ENCODE measurements at places on chromosomes 16 and 17.

- DNase-seq: peak; percentile 51
Measured at GRCh38 chr17:75518201-75518600, 1.9 kb downstream of the TSEN54 start.

DNA sequence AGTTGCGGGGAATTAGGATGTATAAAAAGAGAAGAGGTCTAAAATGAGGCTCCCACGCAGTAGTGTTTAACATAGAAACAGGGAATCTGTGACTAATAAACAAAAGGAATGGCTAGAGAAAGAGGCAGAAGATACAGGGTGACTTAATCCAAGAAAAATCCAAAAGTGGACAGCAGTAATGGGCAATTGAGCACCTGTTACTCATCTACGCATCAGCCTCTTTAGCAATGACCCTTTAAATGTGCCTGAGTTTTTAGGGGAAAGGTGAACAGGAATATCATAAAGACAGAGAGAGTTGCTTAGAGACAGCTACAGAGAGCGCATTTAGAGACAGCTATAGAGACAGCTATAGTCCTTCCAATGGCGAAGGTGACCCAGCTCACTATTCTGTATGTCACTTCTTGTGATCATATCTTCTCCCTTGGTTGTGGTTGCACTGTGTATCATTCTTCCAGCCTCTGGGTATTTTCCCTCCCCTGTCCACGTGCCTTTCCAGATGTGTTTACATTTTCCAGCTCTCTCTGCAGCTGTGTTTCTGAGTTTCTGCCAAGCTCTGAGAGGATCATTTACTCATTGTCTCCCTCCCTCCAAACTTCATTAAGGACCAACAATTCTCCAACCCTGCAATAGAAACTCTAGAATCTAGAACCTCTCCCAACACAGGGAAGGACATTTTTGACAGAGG, 61.5 kb downstream of the MYOCD start:
- DNase-seq: no peak

GRCh38 chr17:38554430-38555350, 51.1 kb downstream of the SRCIN1 start:
- DNase-seq: no peak

GRCh38 chr17:37713624-37714023, 31.2 kb downstream of the HNF1B start:
- no peak for DNase-seq

- no peak for DNase-seq
Measured at GRCh38 chr16:4160658-4161430, 44.6 kb upstream of the ADCY9 start.

DNA sequence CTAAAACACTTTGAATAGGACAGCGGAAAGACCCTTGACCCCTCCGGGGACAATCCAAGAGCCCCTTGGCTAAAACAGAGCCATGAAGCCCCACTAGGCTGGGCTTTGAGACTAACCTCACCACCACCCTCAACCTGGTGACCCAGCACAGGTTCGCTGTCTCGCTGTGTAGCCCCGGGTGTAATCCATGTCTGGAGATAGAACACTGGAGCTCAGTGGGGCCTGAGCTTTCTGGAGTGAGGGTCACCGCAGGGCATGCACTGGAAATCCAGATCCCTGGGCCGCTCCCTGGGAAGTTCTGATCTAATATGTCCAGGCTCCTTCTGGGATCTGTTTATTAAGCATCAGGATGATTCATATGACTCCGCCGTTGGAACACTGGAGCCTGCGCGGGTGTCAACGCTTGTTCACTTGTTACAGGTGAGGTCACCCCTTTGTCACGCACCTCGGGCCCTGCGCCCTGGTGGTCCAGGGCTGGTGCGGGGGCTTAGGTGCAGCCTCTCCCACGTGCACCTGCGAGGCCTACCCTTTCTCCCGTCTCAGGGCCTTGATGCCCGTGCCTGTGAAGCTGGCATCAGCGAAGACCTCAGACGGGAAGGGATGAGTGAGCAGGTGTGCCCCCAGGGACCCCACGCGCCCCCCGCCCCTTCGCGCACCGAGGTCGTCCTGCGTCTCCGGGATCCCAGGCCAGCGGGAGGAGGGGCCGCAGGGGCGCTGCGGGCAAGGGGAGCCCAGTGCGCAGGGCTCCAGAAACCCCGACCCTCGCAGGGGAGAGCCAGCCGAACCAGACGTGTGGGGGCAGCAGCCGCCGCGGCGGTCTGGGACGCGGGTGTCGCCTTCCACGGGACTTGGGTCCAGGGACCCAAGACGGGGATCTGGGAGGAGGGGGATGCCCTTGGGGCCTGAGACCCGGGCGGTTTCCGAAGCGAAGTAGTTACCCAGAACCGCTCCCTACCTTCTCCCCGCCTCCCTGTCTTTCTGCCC, 224.1 kb upstream of the FOXF1 start:
- DNase-seq: no peak

DNA sequence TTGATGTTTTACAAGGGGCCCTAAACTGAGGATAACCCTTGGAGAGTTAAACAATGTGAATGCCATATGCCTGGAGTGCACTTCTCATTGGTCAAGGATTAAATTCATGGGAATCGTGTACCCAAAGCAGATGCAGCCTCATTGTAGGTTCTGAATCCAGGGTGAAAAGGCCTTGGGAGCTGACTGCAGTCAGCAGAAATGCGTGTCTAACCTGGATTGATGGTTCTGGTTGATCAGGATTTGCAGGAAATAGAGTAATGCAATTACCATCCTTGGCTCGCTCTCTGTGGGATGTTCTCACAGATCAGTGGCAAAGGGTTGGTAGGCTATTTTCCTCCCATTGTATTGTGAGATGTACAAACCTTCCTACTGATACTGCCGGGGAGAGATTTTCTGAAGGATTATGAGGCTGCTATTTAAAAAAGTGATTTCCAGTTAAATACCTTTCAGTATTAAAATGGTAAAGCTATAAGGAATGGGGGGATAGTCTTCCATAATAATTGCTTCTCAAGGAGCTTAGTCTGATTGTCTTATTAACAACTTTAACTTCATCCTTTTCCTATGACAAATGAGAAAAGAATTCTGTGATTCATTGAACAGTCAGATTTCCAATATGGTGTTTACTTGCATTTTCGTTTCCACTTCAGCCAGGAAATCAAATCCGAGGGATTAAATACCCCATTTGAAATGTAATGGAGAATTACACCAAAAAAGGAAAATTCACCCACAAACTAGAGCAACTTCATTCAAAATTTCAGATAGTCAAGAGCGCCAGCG, 1028.1 kb upstream of the EEF2KMT start:
- DNase-seq: no peak

DNA sequence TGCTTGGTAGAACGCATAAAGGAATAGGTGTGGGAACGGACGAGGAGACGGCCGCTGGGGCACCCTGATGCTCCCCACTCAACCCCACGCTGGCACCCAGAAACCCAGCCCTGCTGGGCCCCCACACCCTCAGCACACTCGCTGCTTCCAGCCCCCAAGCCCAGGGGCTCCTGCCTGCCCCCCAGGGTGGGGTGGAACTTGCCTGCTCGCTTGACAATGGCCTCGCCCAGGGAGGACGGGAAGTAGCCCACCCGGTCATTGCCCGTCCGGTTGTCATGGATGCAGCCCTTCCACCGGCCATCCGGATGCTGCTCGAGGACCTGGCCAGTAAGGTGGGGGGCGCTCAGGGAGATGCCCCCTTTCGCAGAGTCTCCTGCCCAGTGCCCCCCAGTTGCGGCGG, 9.9 kb downstream of the CASKIN1 start:
- no peak for DNase-seq

DNA sequence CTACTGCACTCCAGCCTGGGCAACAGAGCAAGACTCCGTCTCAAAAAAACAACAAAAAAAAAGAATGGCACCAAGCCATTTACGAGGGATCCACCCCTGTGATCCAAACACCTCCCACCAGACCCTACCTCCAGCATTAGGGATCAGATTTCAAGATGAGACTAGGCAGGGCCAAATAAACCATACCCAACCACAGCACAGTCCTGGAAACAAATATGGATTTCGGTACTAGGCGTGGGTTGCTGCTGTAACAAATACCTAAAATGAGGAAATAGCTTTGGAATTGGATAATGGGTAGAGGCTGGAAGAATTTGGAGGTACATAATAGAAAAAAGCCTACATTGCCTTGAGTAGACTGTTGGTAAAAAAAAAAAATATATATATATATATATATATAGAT, 49.1 kb downstream of the MMP15 start:
- no peak for DNase-seq

DNA sequence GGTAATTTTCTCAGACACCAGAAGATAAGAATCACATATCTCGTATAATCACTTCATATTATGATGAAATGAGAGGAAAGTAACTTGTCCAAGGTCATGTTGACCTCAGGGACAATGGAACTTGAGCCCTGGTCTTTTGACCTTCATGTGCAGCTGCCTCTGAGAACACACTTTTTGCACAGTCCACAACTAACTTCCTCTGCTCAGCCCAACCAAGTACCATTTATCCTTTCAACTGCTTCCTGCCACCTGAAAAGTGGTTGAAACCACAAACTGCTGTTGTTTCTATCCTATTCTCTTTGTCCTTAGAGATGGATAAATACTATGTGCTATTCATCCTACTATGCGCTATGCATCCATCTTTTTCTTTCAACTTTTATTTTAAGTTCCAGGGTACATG, 2.3 kb upstream of the CCL1 start:
- no peak for DNase-seq

DNA sequence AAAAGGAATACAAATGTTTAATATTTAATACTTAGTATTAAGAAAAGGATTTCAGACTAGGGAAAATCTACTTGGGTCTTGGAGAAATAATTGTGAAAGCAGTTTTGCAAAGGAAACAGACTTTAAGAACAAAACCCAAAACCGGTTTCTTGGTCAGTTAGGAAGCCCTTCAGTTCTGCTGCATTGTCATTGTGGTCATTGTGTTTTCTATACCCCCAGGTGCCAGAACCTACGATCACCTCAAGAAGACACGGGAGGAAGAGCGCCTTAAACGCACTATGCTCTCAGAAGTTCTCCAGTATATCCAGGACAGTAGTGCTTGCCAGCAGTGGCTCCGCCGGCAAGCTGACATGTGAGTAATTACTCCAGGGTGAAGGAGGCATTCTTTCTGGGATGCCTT, 19.5 kb upstream of the DUSP14 start:
- no peak for DNase-seq

- peak; percentile 55 for DNase-seq
Measured at GRCh38 chr17:77440560-77440981, 299.8 kb downstream of the SEC14L1 start.

DNA sequence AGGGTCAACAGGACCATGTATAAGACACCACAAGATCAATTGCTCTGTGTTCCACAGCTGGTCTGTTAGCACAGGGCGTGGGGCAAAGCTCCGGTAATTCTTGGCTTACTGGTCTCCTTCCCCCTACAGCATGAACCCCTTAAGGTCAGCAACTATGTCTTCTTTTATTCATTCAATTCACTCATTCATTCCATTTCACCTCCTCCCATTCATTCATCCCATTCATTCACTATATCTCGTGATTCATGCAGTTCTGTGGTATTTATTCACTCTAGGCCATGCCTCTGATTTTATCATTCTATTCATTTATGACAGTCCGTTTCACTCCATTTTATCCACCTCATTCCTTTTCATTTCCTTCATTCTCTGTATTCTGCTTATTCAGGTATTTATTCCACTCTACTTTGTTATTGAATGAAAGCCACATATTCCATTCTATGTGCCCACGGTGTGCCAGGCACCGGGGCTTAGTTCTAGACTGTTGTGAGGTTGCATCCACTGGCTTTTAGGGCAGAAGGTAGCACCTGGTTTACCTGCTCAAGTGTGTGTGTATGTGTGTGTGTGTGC, 19.0 kb upstream of the WFDC1 start:
- DNase-seq: no peak

- no peak for DNase-seq
Measured at GRCh38 chr17:12579288-12579687, 86.4 kb upstream of the MYOCD start.

DNA sequence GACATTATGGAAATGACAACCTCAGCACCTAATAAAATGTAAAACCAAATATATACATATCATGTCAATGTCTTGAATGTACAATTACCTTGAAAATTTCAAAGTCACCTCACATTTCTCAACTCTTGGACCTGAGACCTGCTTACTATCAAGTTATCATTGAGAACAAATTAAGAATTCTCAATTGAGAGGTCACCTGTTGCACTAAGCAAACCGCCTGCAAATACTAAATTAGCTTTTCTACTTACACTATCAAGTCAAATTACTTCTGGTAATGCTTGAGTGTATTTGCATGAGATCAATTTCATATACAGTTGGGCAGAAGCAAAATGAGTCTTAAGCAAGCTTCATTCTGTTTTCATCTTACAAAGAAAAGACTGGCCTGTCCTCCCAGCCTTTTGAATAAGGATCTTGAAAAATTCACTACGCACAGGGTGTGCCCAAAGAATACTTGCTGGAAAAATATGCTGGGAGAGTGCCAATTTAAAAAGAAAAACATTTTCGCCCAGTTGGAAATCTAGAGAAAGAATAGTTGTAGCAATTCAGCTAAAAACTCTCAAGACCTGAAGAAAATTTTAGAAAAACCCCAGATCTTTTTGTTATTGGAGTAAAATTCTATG, 35.7 kb downstream of the KANSL1 start:
- DNase-seq: no peak

DNA sequence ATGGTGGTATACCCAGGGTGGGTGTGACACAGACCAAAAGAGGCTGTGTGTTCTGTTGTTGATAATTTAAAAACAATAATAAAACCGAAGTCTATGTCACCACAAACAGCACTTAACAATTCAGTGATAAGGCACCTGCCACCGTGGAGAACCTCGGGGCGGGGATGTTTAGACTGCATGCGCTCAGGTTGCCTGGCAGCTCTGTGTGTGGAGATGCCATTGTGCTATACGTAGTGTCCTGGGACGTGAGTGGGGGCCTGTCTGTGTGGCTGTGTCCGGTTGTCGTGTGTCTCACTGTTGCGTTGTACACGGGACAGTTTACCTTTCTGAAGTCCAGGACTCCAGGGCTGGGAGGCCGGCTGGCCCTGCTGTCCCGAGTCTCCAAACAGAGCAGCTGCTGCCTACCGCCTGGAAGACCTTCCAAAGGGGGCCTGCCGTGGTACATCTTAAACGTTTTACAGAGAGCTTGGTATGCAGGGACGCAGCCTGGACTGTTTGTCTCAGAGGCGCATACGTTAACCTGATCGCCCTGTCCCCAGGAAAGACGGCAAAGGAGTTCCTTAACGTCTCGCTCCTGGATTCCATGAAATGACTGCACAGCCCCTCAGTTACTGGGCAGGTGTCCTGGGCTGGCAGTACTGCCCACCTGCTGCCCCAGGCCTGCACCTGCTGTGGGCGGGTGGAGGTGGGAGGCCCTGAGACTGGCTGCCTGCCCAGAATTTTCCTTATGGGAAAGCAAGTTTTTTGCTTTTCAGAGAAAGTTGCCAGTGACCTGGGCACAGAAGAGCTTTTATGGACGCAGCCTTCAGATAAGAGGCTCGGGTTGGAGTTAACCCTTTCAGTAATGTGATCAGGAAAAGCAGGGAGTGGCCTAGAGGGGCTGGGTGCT, 19.0 kb downstream of the SPIRE2 start:
- DNase-seq: no peak

DNA sequence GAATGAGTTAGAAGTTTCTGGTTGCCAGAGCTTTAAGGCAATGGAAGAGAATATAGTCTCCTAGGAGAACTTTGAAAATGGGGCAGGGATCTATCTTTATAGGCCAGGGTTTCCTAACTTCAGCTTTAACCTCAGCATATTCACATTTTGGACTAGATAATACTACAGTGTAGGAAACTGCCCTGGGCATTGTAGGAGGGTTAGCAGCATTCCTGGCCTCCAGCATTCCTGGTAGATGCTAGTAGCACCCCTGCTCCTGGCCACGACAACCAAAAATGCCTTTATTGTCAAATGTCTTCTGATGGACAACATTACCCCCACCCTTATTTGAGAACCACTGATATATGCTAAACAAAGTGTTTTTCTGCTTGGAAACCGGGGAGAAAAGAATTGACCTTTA, 27.8 kb upstream of the MYO18A start:
- no peak for DNase-seq

Measured in stimulated activated naive CD8-positive, alpha-beta T cell treated with anti-CD3 and anti-CD28 coated beads, Interleukin-15, amount 100 ng/mL, for 72 hours (primary cell).